ENCODE measurements at places on chromosomes 12 and 14.
A peak's percentile ranks its signal among the peaks of the same experiment; 100 is the strongest.

GRCh38 chr12:115004470-115005146 is 320.6 kb upstream of the TBX3 start:
- no peak for DNase-seq

GRCh38 chr12:7060353-7060954 is at the start of gene C1S:
C1S (plus strand) TSS chr12:7060718; CDS start chr12:7061913, 1,195 bp downstream.
- DNase-seq: no peak

GRCh38 chr14:101875727-101876554 is 88.4 kb upstream of the DYNC1H1 start:
- no peak for DNase-seq

GRCh38 chr12:105409801-105410471 is 79.4 kb downstream of the C12orf75 start:
- DNase-seq: no peak

- DNase-seq: no peak
Observed at GRCh38 chr12:76611533-76611932, 52.0 kb upstream of the OSBPL8 start.

GRCh38 chr14:89012282-89013097 is 188.0 kb downstream of the TTC8 start:
- DNase-seq: no peak

DNA sequence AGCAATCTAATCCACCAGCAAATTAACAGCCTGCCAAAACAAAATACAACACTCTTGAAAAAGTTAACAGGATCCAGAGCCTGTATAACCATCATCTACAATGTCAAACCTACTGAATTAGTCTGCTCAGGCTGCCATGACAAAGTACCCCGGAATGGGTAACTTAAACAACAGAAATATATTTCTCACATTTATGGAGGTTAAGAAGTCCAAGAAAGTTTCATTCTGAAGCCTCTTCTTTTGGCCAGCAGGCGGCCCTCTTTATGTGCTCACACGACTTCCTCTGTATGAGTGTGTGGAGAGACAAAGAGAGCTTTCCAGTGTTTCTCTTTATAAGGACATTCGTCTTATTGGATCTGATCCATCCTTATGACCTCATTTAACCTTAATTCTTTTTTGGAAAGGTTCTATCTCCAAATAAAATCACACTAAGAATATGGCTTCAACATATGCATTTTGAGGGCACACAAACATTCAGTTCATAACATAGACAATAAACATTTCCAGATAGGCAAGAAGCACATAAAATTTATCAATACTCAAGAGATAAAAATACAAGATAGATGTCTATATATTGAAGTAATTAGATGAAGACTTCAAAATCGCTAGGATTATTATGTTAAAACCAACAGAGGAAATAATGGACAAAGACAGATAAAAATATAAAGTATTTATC is 5.9 kb upstream of the RERG start:
- no peak for DNase-seq

DNA sequence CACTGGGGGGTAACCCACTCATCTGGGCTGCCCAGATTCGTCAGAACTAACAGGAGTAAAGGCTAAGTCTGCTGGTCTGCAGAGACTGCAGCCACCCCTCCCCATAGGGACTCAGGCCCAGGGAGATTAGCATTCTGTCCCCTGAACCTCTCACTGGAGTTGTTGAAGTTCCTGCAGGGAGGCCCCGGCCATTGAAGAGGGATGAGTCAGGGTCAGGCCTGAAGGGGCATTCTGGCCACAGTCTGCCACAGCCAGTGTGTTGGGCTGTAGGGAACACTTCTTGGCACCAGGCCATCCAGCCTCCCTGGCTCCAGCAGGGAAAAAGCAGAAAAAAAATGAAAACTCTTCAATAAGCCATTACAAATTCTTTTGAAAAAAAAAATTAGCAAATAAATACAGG is 35.3 kb downstream of the KLRK1 start:
- no peak for DNase-seq

DNA sequence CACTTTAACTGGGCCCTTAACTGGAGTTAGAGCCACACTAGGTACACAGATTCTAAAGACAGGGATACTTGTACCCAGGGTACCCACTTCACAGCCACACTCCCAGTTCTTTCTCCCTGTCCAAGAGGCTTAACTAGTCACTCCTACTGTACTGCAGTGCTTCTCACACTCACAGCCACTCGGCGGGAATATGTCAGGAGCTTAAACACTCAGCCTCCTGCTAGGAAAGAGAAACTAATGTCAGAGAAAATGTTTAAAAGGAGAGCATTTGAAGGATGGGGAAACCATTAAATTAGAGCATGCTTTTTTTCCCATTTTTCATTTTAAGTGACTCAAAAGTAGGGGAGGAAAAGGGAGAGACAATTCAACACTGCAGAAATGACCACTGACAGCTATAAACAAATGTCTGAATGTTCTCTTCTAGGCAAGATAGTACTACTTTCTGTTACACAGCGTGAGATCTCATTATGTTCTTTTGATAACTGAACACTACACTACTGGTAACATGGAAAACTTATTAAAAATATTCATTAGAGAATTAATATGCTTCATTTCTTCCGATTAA is 22.9 kb upstream of the MDM1 start:
- DNase-seq: no peak

DNA sequence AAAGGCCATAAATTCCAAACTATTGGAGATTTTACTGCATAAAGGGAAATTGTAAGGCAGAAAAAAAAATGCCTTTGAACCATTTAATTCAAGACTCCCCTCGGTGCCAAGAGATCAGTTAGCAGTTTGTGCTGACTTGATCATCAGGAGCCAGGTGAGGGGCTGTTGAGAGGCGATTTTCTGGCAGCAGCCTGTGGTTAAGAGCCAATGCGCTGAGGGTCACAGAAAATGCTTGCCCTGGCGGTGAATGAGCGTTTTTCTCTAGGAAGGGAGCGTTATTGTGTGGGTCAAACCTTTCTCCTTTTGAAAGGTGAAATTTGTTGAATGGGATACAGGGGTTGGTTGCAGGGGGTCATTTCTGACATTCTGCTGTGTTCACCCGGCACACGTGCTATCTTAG is 4.7 kb downstream of the SRRM4 start:
- DNase-seq: no peak

DNA sequence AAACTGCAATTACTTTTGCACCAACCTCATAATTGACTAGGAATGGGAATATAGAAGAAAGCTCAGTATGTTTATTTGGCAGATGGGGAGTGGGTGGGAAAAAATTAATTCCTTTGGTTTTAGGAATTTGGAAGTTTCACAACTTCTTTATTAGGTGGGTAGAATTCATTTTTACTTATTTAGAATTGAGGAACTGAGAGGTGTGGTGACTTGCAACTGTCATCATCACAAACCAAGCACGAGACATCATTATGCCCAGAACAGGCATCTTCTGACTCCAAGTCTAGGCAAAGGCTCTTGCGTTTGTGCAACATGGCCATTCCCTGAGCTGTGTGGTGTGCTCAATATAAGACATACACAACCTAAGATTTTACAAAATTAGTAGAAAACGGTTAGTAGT is 380.0 kb downstream of the ATP23 start:
- DNase-seq: no peak

GRCh38 chr14:102805371-102805891 is 28.2 kb downstream of the TRAF3 start:
- DNase-seq: peak; percentile 68

- no peak for DNase-seq
Observed at GRCh38 chr14:104694475-104694950, 5.1 kb downstream of the INF2 start.

- no peak for DNase-seq
Observed at GRCh38 chr12:82383930-82384552, 25.7 kb downstream of the METTL25 start.

All from T-helper 2 cell treated with Interferon-gamma antibody and Interleukin-4, amounts not matched to agents 5 μg/mL and 100 μg/mL, for 36 hours (primary cell).